ENCODE measurements at places on chromosomes 2 and 18. TPM values are rescaled to one million over a fixed set of nuclear protein-coding genes. Genes with fewer than 3 reads are reported as not detected.

- H3K27me3 ChIP-seq = no peaks in the 10 kb centered on the region
- no peaks in the 10 kb centered on the region for H3K4me1 ChIP-seq
- no peak overlapping the region for H3K4me3 ChIP-seq
- no peak overlapping the region for H3K27ac ChIP-seq
- DNase-seq = no peak
- no peaks in the 10 kb centered on the region for H3K36me3 ChIP-seq
These were observed 736.5 kb downstream of the EPHA4 start for GRCh38 chr2:220835583-220835982.

SERPINB13 gene
- not detected for total RNA-seq

DNA sequence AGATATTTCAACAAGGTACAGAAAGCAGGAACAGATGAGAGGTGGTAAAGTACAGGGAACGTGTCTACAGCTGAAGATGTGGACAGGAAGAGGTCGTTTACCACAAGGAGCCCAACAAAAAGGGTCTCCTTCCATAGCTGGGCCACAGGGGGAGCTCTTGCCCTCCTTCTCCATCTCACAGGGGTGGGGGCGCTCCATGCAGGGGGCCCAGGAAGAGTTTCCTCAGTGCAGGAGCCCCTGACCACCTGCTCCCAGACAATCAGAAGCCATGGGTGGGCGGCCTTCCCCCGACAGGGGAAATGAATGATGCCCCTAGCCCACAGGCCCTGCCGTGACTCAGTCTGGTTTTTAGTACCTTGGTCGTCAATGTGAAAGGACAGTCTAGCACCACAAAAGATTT, 163.6 kb upstream of the ZNF516 start:
- H3K4me3 ChIP-seq = no peak overlapping the region
- H3K27me3 ChIP-seq = no peaks in the 10 kb centered on the region
- no peak for DNase-seq
- H3K4me1 ChIP-seq = no peaks in the 10 kb centered on the region

DNA sequence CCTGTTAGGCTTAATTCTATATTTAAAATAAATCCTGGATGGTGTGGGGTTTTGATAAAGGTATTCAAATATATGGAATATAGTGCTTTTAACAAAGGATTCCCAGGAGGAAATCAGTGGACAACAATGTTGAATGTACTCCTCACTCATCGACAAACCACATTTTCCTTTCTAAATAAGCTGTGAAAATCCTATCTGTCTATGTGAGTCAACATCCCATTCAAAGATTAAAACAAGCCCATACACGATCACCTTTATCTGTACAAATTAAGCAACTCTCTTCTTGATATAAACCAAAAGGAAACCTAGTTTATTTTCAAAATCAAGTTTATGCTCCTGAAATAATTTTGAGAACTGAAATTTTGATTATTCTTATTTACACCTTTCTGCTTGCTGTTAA, 153.4 kb downstream of the ERBB4 start:
- no peaks in the 10 kb centered on the region for H3K36me3 ChIP-seq
- H3K27me3 ChIP-seq = no peaks in the 10 kb centered on the region
- H3K4me1 ChIP-seq = no peaks in the 10 kb centered on the region
- no peak overlapping the region for H3K4me3 ChIP-seq
- H3K27ac ChIP-seq = no peak overlapping the region

Data from Caco-2 (cell line).